ENCODE measurements at places on chromosomes 12 and 14.

DNA sequence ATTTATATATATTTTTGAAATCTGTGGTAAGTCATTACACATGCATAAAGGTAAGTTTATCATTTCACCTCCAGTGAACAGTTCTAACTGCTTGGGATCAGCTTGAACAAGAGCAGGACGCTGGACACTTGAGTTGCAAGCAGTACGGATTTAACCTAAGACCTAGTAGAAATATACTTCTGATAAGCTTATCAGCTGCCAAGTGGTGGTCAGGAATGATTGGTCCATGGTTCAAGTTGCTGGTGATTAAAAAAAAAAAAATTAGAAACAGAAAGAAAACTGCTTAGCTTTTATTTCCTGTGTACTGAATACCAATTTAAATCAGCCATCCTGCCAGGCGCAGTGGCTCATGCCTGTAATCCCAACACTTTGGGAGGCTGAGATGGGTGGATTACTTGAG is 88.6 kb downstream of the AEBP2 start:
- DNase-seq = no peak

DNA sequence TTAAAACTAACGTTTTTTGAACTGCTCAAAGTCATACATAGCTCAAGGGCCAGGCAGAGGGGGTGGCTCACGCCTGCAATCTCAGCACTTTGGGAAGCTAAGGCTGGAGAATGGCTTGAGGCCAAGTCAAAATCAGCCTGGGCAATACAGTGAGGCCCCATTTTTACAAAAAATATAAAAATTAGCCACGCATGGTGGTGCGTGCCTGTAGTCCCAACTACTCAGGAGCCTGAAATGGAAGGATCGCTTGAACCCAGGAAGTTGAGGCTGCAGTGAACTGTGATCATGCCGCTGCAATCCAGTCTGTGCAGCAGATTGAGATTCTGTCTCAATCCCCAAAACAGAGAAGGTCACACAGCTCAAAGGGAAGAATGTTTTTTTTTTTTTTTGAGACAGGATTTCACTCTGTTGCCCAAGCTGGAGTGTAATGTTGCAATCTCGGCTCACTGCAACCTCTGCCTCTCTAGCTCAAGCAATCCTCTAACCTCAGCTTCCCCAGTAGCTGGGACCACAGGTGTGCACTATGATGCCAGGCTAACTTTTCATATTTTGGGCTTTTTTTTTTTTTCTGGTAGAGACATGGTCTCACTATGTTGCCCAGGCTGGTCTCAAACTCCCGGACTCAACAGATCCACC is 2.9 kb downstream of the RBM23 start:
- DNase-seq = no peak

DNA sequence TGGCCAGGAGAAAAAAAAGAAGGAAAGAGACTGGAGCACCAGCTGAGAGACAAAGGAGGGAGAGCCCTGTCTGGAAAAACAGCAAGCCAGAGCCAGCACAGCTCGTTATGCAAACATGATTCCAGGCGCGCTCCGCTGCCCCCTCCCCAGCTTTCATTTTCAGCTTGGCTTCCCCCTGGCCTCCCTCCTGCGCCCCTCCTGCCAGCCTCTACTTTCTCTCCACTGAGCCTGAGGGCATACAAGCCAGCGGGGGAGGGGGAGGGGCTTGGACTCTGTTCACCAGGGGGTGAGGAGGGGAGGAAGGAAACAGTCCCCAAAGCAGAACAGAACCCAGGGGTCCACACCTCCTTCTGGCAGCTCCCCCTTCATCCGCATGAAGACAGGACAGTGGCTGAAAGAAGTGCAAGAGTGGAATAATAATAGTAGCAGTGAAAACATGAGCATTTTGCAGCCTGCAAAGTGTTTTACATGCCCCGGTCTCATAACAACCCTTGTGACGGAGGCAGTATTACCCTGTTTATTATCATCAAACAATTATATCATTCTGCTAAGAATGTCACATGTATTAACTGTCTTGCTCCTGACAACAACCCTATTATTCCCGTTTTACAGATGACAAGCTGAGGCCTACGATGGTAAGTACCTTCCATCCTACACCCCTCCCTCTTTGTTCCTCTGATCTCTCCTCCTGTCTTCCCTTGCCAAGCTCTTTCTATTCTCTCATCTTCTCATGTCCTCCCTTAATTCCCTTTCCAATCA is 24.2 kb downstream of the SMUG1 start:
- no peak for DNase-seq

GRCh38 chr12:25241167-25242020 is 9.3 kb downstream of the KRAS start:
- no peak for DNase-seq

DNA sequence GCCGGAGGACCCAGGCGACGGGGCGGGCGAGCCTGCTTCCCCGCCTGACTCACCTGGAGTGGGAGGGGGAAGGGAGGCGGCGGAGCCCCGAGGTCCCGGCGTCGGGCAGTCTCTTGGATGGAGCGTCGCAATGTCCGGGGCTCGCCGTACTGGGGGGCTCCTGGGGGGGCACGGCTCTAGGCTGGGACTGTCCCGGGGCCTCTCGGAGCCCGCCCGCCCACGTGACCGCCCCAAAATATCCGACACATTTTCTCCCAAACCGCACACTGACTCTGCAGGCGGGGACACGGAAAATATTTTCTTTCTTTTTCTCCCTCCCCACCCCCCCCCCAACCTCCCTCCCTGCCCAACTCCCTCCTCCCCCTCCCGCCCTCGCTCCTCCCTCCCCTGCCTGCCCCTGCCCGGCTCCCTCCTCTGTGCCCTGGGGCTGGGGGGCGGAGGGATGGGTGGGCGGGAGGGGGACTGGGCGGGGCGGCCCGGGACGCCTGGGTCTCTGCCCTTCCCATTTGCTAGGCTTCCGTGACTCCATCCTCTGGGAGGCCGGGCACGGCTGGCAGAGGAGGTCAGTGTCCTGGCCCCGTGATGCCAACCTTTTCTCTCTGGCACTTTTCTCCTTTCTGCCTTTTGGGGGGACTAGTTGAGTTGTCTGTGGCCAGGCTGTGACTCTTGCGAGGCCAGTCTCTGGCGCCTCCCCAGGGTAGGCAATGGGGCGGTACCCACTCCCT is at the start of gene RARG:
TSS of gene RARG (minus strand) at position 289 of the 725 bp plus-strand sequence. CDS start 4,664 bp downstream, outside the sequence.
- peak; percentile 89 for DNase-seq

- DNase-seq = no peak
Observed at GRCh38 chr12:85280165-85280983, at the start of gene ALX1. Gene ALX1, plus strand, starts transcription at chr12:85280220. Its CDS starts 42 bp downstream, at chr12:85280262.

GRCh38 chr14:64845878-64846277 is 33.8 kb downstream of the SPTB start:
- DNase-seq = peak; percentile 91

DNA sequence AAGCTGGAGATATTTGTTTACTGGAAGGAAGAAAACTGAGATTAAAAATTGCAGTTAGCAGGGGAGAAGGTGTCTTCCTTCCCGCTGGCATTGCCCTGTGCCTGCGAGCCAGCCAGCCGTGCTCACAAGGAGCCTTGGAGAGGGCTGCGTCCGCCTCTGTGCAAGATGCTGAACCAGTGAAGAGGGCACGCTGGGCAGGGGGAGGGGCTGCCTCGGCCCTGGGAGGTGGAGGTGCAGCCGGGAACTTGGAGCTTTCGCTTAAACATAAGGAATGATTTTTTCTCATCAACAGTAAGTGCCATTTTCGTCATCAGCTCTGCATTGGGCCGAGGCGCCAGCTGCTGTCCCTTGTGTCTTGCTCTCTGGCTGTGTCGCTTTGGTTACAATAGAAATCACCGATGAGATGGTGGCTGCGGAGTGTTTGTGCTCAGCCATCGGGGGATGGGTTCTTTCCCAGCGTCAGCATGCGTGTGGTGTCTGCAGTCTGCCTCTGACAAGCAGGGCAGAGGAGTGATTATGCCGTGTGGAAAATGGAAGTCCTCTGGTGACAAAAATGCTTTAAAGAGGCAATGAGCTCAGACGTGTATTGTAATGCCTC is 97.3 kb downstream of the ESR2 start:
- no peak for DNase-seq

DNA sequence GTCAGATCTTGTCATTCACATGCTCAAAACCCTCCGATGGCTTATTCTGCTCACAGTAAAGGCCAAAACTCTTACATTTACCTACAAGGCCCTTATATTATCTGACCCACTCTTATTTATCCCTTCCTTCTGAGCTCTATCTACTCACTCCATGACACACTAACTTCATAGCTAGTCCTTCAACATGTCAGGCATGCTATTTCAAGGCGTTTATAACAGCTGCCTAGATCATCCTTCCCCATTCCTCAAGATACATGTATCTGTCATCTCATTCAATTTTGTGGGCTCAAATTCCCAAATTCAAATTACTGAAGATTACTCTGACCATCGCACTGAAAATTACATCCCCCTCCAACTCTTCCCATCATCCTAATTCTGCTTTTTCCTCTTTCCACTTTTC is 6.9 kb downstream of the MIS18BP1 start:
- no peak for DNase-seq

- peak; percentile 93 for DNase-seq
Observed at GRCh38 chr12:5166976-5167375, 123.3 kb downstream of the KCNA5 start.

DNA sequence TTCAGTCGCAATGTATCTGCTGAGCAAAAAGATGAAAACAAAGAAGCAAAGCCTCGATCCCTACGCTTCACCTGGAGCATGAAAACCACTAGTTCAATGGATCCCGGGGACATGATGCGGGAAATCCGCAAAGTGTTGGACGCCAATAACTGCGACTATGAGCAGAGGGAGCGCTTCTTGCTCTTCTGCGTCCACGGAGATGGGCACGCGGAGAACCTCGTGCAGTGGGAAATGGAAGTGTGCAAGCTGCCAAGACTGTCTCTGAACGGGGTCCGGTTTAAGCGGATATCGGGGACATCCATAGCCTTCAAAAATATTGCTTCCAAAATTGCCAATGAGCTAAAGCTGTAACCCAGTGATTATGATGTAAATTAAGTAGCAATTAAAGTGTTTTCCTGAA is 19.8 kb downstream of the CKB start:
- no peak for DNase-seq

DNA sequence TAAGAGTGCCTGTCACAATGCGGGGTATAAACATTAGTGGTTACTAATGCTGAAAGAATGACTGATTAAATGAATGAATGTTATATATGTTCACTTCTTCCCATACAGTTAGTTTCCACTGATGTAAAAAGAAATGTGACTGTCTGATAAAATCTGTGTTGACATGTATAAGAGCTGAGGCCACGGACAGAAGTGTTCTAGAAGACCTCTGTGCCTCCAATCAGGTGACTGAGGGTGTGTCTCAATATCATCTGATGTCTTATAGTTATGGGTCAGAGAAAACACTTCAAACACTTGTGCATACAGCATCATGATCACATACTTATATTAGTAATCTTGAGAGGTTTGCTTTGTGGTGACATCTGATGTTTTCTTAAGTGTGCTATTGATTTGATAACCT is 183.4 kb downstream of the TTC7B start:
- no peak for DNase-seq

- no peak for DNase-seq
Observed at GRCh38 chr14:39621223-39621622, 189.0 kb upstream of the FBXO33 start.

DNA sequence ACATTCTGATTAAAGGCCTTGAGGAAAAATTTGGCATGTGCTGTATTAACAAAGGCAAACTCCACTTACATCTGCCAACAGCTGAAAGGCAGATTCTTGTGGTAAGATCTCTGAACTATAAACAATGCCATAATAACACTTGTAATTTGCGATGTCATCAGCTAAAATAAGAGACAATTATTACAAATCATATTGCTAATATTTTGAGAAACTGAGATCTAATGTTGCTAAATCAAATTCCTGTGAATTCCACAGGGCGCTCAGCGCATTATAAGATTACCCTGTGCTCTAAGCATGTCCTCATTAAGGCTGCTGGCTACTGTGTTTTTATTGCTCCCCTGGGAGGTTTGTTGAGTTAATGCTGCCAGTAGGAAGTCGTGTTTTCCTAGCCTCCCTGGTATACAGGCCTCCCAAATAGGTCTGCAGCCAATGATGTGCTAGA is 244.8 kb downstream of the DACT1 start:
- DNase-seq = no peak

- DNase-seq = peak; percentile 70
Observed at GRCh38 chr14:23539248-23540140, 12.1 kb downstream of the ZFHX2 start.

- DNase-seq = no peak
Observed at GRCh38 chr12:51504851-51505250, 80.2 kb downstream of the SLC4A8 start.

- DNase-seq = no peak
Observed at GRCh38 chr14:86787717-86788116, 1205.3 kb downstream of the GALC start.

DNA sequence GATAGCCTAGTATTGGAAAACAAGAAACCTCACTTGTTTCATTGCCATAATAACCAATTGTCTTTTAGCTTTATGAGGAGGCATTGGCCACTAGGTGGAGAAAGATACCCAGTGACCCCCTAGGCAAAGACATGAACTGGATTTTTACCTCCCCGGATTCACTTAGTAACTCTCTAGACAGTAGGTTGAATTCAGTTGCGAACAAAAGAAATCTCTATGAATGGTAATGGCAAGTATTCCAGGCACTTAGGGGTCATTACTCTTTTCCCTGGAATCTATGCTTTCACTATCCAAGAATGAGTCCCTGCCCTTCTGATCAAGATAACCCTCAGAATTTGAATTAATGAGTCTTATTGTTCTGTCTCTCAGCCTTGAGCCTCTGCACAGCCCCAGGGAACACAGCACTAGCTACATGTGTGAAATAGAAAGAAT is 29.5 kb upstream of the RHOJ start:
- DNase-seq = peak; percentile 70

- no peak for DNase-seq
Observed at GRCh38 chr12:63508543-63508942, 159.8 kb downstream of the DPY19L2 start.

DNA sequence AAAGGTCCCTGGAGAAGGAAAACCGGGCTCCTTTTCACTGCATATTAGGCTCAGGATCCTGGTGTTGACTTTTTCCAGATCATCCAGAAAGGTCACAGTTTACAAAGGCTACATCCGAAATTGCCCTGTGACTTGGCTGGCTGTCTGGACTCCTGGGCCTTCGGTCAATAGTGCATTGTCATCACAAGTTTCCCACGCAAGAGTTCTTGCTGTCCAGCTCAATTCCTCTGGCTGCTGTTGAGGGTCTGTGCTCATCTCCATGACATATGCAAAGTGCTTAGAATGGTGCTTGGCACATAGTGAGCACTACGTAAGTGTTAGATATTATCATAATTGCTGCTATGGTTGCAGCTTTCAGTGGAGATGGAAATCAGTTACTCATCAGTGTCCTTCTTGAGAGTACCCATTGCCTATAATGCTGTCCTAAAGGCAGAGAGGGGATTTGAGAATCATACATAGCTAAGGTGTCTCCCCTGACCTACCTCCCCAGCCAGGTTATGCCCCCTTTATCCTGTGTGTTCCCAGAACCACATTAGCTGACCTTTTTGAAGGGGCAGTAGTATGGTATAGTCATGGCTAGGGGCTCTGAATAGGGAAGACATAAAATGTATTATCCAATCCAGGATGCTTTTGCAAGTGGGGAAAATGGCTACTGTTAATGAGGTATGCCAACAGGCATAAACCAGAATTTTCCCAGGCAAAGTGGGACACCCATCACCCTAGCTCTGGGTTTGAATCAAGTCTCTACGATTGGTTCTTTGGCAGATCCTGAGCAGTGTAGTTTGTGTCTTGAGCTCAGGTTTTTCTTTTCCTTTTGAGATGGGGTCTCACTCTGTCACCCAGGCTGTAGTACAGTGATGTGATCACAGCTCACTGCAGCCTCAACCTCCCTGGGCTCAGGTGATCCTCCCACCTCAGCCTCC is 132.0 kb upstream of the CCND2 start:
- DNase-seq = no peak
